ENCODE measurements at places on chromosomes 1 and 21. TPM values are rescaled to one million over a fixed set of nuclear protein-coding genes. Genes with fewer than 3 reads are reported as not detected.

The WLS gene
- total RNA-seq: 74.7 TPM

The PANK4 gene
- 20.5 TPM for total RNA-seq

The EPS15 gene
- total RNA-seq: 59.4 TPM

The HOOK1 gene
- not detected for total RNA-seq

The VWA5B1 gene
- total RNA-seq: not detected

The RAB42 gene
- 6.8 TPM for total RNA-seq

The SYTL1 gene
- total RNA-seq: 1.2 TPM

The ST6GALNAC3 gene
- 0.88 TPM for total RNA-seq

The RNU1-4 gene
- total RNA-seq: under 0.01 TPM
